ENCODE measurements at places on chromosomes 3 and 15.

GRCh38 chr15:64426845-64427465, 33.4 kb upstream of the ZNF609 start:
- peak; percentile 11 for DNase-seq

DNA sequence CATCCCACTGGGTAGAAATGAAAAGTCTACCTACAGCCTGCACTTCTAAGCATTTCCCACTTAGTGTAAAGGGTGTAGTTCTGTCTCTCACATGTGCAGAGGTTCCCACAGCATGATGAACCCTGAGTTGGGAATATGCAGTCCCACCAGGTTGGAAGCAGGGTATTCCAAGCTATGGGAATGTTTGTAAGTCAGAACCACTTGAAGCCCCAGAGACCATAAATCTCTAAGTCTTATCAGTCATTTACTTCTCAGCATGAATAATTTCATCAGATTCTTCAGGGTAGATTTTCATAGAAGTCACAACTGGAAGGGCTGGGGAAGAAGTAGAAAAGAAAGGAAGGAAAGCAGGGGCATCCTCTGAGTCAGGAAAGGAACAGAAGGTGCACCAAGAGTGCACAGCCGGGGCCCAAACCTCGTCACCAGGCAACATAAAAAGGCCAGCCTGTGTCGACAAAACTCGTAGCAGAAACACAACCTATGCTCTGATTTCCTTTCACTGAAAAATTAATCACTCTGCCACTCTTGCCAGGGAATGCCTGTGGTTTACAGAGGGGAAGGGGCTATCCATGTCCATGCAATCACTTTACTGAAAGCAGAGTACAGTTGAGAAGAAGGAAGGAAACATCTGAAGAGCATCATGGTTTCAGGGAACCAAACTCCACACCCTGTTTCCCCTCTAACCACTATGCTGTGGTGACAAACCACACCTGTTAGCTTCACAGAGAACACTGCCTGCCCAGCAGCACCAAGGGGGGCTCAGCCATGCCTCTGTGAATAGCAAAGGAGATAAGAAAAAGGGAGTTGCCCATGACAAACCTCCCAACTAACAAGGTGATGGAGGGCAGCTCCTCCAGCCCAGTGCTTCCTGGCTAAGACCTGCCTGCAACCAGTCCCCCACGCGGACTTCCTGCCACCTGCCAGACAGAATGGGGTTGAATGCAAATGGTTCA, 40.5 kb downstream of the SH3BP5 start:
- no peak for DNase-seq

DNA sequence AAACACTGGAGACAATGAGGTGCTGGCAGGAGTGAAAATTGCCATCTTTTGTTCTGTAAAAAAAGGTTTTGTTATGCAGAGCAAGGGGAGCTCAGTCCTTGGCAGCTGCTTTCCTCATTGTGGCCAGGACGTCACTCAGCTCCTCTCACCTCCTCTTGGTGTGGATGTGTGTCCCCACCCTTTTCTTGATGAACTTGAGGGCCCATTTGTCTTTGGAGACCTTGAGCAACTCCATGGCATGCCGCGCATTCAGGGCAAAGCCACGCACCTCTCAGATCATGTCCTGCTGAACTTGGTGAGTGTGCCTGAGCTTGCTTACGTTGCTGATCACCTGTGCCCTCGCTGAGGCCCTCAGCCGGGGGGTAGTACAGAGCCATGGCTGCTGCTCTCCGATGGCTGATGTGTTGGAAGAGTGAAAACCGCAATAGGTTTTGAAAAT, 24.5 kb upstream of the BDH1 start:
- no peak for DNase-seq

GRCh38 chr3:185030399-185030798, 122.5 kb downstream of the C3orf70 start:
- no peak for DNase-seq

GRCh38 chr3:50161320-50161719, 6.2 kb downstream of the SEMA3F start:
- no peak for DNase-seq

- no peak for DNase-seq
Measured at GRCh38 chr3:140927279-140928069, 14.2 kb upstream of the SLC25A36 start.

GRCh38 chr15:93118904-93119303, 29.9 kb upstream of the RGMA start:
- no peak for DNase-seq

GRCh38 chr3:188470508-188471130, 316.7 kb downstream of the LPP start:
- DNase-seq: no peak

GRCh38 chr3:193819117-193820010, 226.4 kb downstream of the OPA1 start:
- no peak for DNase-seq

- no peak for DNase-seq
Measured at GRCh38 chr15:91609231-91609630, 244.3 kb upstream of the SLCO3A1 start.

DNA sequence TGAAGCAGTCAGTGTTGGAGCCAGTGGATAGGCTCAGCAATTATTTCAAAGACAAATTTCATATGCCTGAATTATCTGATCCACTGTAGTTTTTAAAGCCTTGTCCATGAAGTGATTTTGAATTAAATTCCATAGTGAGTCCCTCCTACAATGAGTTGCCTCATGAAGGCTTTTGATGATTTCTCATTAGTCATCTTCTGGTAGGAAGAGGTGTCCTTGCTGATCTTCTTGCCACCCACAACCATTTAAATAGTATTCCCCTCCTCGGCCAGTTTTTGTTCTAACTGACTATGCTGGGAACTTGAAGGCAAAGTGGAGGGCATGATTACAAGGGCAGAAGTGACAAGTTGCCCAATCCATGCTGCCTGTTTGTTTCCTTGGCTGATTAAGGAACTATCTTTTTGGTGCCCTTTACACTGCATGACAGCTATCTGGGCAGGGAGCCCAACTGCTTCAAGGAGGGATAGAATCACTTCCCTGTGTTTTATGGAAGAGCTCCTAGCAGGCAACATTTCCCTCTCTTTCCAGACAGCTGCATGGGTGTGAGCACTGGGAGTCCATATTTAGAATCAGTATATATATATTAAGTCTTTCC, 617.5 kb downstream of the ZPLD1 start:
- DNase-seq: peak; percentile 67

- no peak for DNase-seq
Measured at GRCh38 chr3:149376718-149377407, 586 bp downstream of the TM4SF1 start.

GRCh38 chr15:101808201-101808600, 3.8 kb upstream of the OR4F15 start:
- no peak for DNase-seq

GRCh38 chr15:66241087-66241907, 12.3 kb downstream of the MEGF11 start:
- no peak for DNase-seq

- no peak for DNase-seq
Measured at GRCh38 chr3:9067352-9067975, 104.2 kb upstream of the RAD18 start.

- no peak for DNase-seq
Measured at GRCh38 chr3:15272426-15273196, 59.8 kb downstream of the SH3BP5 start.

DNA sequence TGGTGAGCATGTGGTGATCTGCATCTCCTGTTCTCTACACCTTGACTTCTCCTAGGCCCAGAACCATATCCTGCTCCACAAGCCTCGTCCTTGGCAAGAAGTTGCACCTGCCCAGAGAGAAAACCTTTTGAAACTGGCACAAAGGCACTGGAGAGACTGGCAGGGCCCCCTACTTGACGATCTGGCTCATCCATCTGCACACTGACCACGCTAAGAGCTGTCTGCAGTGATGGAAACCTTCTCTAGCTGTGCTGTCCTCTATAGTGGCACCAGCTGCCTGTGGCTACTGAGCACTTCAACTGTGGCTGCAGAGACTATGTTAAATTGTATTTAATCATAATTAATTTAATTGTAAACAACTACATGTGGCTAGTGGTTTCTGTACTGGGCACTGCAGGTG, 26.2 kb upstream of the SRP14 start:
- no peak for DNase-seq

DNA sequence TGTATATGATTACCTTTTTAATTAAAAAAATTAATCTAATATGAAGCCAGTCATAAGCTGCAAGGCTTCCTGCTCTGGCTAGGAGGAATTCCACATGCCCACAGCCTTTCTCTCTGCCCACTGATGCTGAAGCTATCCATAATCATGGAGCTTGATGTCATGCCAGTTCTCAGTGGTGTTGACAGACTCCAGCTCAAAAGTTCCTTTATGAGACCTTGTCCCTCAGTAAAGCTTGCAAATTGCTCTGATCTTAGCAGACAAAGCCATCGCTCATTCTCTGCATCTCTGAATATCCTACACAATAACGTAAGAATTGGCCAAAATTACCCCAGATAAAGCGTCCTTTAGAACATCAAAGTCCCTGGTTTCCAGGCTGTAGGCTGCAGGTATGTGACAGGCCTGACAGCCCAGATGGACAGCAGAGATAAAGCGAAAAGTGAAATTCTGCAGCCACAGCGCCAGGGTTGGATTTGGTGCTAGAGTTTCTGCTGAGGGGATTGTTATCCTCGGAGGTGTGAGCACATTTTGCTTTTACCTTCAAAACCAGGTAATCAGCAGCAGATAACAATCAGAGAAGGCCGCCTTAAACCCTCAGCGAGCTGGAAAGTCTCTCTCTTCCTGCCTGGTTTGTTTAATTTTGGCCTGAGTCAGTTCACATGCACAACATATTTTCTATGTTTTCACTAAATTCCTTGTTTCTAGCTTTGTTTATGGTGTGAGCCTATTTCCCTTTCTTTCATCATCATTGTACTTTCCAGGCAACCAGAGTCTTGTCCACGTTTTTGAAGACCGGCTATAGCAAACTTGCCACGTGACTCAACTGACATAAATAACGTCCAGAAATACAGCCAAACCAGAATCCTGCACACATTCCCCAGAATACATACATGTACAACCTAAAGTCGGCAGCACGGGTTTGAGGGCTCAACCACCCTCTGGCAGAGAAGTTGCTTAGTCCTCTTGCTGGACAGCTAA, 36.6 kb upstream of the ALDH1A3 start:
- no peak for DNase-seq

DNA sequence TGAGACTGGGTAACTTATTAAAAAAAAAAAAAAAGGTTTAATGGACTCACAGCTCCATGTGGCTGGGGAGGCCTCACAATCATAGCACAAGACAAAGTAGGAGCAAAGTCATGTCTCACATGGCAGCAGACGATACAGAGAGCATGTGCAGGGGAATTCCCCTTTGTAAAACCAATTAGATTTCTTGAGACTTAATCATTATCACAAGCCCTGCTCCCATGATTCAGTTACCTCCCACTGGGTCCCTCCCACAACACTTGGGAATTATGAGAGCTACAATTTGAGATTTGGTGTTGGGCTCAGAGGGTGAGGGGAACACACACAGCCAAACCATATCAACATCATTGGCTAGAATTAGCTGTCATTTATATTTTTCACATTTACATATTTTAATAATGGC, 221.0 kb downstream of the RSRC1 start:
- DNase-seq: no peak

Data from HS-5 (cell line).